ENCODE measurements at places on chromosomes 16 and 17. TPM values are rescaled to one million over a fixed set of nuclear protein-coding genes. Genes with fewer than 3 reads are reported as not detected.

DNA sequence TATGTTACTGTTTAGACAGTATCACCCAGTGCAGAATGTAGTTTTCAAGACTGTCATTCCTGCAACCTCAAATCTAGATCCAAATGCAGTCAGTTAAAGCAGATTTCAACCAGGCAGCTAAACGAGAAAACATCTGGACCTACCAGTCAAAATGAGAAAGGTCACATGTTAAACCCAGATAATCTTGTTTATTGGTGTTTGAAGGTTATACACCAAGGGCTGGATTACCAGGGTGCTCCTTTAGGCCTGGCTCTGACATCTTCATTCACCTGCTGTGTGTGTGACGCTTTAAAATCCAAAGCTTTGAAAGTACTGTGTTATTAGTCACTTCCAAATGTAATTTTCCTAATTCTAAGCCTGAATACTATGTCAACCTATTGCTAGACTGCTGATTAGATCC is 54.9 kb downstream of the IKZF3 start:
- peaks cover 32% of the 10 kb centered on the region for H3K4me1 ChIP-seq
- no peak for DNase-seq
- H3K27me3 ChIP-seq: no peaks in the 10 kb centered on the region
- H3K27ac ChIP-seq: peak overlapping the region; percentile 79
- no peak overlapping the region for H3K4me3 ChIP-seq
- H3K36me3 ChIP-seq: peaks cover 15% of the 10 kb centered on the region

DNA sequence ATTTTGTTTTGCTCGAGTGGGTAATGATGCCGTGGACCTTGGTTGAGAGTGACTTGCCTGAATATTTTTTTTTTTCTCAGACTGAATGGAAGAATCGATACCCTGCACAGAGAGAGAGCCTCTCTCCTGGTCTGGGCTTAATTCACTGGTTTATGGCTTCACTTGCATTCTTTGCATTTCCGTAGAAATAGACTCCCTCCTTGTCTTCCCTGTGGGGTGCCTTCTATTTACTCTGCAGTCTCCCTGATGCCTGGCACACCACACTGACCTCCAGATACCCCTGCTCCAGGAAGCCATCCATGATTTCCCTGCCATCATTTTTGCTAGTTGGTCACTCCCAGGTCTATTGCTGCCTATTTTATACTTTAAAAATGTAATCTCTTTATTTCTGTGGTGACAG is 238.0 kb downstream of the SNX29 start:
- peaks cover 53% of the 10 kb centered on the region for H3K36me3 ChIP-seq
- H3K4me1 ChIP-seq: no peaks in the 10 kb centered on the region
- H3K27ac ChIP-seq: no peak overlapping the region
- DNase-seq: no peak
- no peaks in the 10 kb centered on the region for H3K27me3 ChIP-seq
- no peak overlapping the region for H3K4me3 ChIP-seq

CORO1A gene
- total RNA-seq: 653 TPM

DNA sequence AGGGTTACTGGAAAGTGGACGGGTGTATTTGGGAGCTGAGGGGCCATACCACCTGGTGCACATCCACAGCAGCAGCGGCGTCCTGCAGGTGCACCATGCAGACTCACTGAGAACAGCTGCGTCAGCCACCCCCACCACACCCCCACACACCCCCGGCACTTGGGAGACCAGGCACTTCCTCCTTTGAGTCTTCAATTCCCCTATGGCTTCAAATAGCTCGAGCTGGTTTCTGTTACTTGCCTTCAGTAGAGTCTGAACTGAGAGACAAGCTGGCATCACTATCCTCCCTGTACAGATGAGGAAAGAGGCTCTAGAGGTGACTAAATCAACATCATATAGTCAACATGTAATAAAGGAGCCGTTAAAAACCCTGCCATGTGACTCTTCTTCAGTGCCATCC is 15.4 kb downstream of the CUEDC1 start:
- H3K4me3 ChIP-seq: no peak overlapping the region
- H3K4me1 ChIP-seq: peaks cover 33% of the 10 kb centered on the region
- no peak overlapping the region for H3K27ac ChIP-seq
- H3K36me3 ChIP-seq: no peaks in the 10 kb centered on the region
- DNase-seq: peak; percentile 91

DNA sequence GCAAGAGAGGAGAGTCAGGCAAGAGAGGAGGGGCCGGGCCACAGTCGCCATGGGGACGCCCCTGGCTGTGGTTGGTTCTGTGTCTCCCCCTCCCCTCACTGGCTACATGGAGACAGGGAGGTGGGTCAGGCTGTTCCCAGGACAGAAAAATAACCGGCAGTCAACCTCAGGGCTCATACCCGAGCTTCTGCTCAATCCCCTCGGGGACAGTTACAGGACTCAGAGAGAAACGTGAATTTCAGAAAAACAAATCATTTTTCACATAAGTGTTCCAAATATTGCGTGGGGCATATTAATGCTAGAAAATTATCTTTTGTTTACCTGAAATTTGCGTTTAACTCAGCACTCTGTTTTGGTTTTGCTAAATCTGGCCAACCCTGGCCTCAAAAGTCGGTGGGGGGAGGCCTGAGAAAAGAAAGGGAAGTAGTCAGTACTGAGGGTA is 22.2 kb upstream of the CPSF4L start:
- H3K4me1 ChIP-seq: no peaks in the 10 kb centered on the region
- no peak overlapping the region for H3K27ac ChIP-seq
- no peaks in the 10 kb centered on the region for H3K27me3 ChIP-seq
- DNase-seq: no peak
- no peak overlapping the region for H3K4me3 ChIP-seq

- peak overlapping the region; percentile 40 for H3K4me3 ChIP-seq
- no peaks in the 10 kb centered on the region for H3K27me3 ChIP-seq
- peak; percentile 95 for DNase-seq
These were observed 12.7 kb upstream of the HASPIN start for GRCh38 chr17:3710951-3711383.

DNA sequence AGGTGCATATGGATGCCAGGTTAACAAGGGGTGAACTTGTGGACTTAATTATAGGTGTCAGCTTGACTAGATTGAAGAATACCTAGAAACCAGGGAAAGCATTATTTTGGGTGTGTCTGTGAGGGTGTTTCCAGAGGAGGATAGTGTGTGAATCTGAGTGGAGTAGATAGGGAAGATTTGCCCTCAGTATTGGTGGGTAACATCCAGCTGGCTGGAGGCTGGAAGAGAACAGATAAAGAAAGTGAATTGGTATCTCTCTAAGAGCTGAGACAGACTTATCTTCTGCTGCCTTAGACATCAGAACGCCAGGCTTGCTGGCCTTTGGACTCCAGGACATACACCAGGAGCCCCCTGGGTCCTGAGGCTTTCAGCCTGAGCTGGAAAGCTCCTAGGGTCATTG is 75.2 kb downstream of the CDRT15 start:
- H3K27ac ChIP-seq: no peak overlapping the region
- no peak for DNase-seq
- peaks cover 9% of the 10 kb centered on the region for H3K36me3 ChIP-seq
- H3K4me3 ChIP-seq: no peak overlapping the region

DNA sequence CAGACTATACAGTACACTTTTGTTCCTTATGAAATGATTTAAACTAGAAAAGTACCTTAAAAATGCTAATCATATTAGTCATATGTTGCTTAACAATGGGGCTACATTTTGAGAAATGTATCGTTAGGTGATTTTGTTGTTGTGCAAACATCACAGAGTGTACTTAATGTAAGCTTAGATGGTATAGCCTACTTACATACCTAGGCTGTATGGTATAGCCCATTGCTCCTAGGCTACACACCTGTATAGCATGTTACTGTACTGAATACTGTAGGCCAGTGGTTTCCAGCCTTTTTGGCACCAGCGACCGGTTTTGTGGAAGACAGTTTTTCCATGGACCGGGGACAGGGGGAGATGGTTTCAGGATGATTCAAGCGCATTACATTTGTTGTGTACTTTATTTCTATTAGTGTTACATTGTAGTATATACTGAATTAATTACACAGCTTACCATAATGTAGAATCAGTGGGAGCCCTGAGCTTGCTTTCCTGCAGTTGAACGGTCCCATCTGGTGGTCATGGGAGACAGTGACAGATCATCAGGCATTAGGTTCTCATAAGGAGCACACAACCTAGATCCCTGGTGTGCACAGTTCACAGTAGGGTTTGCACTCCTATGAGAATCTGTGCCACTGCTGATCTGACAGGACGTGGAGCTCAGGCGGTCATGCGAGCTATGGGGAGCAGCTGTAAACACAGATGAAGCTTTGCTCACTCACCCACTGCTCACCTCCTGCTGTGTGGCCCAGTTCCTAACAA is 35.0 kb upstream of the MRC2 start:
- DNase-seq: no peak
- no peaks in the 10 kb centered on the region for H3K4me1 ChIP-seq
- peaks cover 46% of the 10 kb centered on the region for H3K36me3 ChIP-seq

CCL14 gene
- not detected for total RNA-seq

- H3K36me3 ChIP-seq: no peaks in the 10 kb centered on the region
- no peak for DNase-seq
- no peak overlapping the region for H3K4me3 ChIP-seq
- H3K27ac ChIP-seq: no peak overlapping the region
- H3K27me3 ChIP-seq: no peaks in the 10 kb centered on the region
These were observed 4.8 kb downstream of the DPEP3 start for GRCh38 chr16:67975321-67976105.

- no peaks in the 10 kb centered on the region for H3K36me3 ChIP-seq
- H3K4me3 ChIP-seq: no peak overlapping the region
- H3K4me1 ChIP-seq: no peaks in the 10 kb centered on the region
- H3K27me3 ChIP-seq: no peaks in the 10 kb centered on the region
- DNase-seq: no peak
- H3K27ac ChIP-seq: no peak overlapping the region
These were observed 310.3 kb upstream of the DYNLRB2 start for GRCh38 chr16:80230328-80231120.

SOX8 gene
- total RNA-seq: 1.2 TPM

DNA sequence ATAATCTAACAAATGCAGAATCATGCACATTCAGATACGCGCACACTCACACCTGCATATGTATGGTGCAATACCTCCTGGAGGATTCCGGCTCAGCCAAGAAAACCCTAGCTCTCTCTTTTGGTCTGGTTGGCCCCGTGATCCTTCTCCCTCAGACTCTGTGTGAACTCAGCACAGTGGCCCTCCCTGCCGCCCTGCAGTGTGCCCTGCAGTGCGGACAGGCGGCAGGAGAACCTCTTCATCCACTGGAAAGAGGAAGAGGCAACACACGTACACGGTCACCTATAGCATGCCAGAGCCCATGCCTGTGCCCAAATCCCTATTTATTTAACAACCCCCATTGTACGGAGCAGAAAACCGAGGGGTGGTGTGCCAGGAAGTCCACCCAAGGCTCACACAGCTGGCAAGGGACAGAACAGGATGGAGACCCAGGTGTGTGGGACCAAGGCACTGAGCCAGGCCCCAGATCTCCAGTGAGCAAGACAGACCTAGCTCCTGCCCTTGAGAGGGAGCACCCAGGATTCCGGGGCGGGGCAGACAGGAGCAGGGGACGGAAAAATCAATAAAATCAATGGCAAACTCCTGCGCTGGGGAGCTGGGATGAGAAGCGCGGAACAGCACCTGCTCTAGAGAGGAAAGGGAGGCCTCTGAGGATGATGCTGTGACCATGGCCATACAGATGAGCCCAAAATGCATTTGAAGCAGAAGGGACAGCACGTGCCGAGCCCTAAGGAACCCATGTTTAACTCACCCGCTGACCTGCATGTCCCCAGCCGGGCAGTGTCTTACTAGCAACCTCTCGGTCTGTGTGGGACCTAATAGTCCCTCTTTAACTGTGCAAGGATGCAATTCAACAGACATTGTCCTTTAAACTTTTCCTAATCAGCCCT is 54.7 kb upstream of the CIBAR2 start:
- no peak overlapping the region for H3K27ac ChIP-seq
- no peaks in the 10 kb centered on the region for H3K4me1 ChIP-seq
- no peaks in the 10 kb centered on the region for H3K36me3 ChIP-seq

- H3K27ac ChIP-seq: peak overlapping the region; percentile 95
- no peaks in the 10 kb centered on the region for H3K36me3 ChIP-seq
- H3K4me3 ChIP-seq: peak overlapping the region; percentile 18
These were observed 16.2 kb downstream of the SOCS3 start for GRCh38 chr17:78343543-78344201.

- H3K27ac ChIP-seq: no peak overlapping the region
- no peak for DNase-seq
- H3K4me3 ChIP-seq: no peak overlapping the region
- no peaks in the 10 kb centered on the region for H3K36me3 ChIP-seq
- no peaks in the 10 kb centered on the region for H3K4me1 ChIP-seq
- no peaks in the 10 kb centered on the region for H3K27me3 ChIP-seq
These were observed 24.8 kb upstream of the ENGASE start for GRCh38 chr17:79049821-79050220.

DNA sequence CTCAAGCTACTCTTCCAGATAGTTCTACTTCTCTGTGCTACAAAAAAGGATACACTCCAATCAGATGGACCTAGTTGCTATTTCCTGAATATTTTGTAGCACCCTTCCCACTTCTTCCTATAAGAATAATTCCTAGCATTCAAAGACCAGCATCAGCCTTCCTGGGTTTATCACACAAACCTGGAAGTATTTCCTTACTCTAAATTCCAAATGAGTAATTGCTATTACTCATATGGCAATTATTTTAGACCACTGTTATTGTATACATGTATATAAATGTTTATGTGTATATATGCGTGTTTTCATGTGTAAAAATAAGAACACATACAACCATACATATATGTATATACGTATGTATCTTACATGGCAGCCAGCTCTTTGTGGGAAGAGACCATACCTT is 130.6 kb downstream of the MYO1D start:
- H3K4me3 ChIP-seq: no peak overlapping the region
- peaks cover 7% of the 10 kb centered on the region for H3K4me1 ChIP-seq
- no peaks in the 10 kb centered on the region for H3K27me3 ChIP-seq
- H3K27ac ChIP-seq: no peak overlapping the region

GRCh38 chr17:4934173-4934979 is 2.3 kb downstream of the GP1BA start:
- H3K36me3 ChIP-seq: no peaks in the 10 kb centered on the region
- H3K4me1 ChIP-seq: peaks cover 28% of the 10 kb centered on the region
- no peak overlapping the region for H3K4me3 ChIP-seq
- no peak overlapping the region for H3K27ac ChIP-seq
- DNase-seq: no peak

NPIPB13 gene
- total RNA-seq: 59.6 TPM

DNA sequence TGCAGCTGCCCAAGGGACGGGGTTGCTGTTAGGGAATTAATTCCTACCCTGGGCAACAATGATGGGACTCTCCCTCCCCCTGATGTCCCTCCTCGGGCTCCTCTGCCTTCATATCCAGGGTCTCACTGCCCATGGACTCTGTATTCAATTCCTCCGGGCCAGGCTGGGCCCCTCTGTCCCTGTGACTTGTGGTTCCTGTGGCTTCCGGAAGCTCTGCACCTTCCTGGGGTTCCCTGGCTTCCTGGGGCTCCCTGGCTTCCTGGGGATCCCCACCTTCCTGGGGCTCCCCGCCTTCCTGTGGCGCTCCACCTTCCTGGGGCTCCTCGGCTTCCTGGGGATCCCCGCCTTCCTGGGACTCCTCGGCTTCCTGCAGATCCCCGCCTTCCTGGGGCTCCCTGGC is 35.2 kb downstream of the SRL start:
- no peak overlapping the region for H3K27ac ChIP-seq
- no peaks in the 10 kb centered on the region for H3K27me3 ChIP-seq
- DNase-seq: no peak
- H3K4me3 ChIP-seq: no peak overlapping the region
- H3K36me3 ChIP-seq: no peaks in the 10 kb centered on the region

- H3K27ac ChIP-seq: no peak overlapping the region
- H3K27me3 ChIP-seq: no peaks in the 10 kb centered on the region
- peak; percentile 9 for DNase-seq
- H3K4me3 ChIP-seq: no peak overlapping the region
- H3K4me1 ChIP-seq: no peaks in the 10 kb centered on the region
- H3K36me3 ChIP-seq: no peaks in the 10 kb centered on the region
These were observed 7.1 kb downstream of the NUDT16L1 start for GRCh38 chr16:4700380-4700996.

FOXL1 gene
- not detected for total RNA-seq
